EL (cell line): ENCODE measurements at places on chromosomes 5 and 9.

GRCh38 chr9:134342746-134343115 is 16.5 kb downstream of the RXRA start:
- no peak for DNase-seq

DNA sequence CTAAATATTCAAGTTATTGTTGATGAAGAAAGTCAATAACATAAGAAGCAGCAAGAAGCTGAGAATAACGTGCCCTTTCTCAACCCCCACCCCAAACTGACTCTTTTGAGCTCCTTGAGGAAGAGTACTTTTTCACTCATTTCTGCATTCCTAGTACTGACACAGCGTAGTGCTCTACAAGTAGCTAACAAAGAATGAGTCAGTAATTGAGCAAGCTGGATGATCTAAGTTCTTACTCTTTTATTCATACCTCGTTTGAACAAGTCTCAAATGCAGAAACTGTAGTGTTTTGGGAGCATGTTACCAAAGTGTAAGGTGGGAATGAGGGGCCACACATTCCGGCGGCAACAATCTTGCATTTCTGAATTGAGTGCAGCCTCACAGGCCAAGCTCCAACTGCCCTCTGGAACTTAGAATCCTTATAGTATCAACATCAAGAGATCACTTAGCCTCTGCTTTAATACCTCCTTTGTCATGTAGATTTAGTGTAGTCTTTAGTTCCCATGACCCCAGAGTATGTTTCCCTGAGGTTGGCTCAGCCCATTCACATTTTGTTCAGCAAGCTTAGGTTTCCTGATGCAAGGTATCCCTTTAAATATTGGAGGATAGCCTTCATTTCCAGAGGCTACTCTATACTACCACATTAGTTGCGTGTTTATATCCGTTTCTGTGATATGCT is 152.0 kb downstream of the PRR16 start:
- peak; percentile 83 for DNase-seq

DNA sequence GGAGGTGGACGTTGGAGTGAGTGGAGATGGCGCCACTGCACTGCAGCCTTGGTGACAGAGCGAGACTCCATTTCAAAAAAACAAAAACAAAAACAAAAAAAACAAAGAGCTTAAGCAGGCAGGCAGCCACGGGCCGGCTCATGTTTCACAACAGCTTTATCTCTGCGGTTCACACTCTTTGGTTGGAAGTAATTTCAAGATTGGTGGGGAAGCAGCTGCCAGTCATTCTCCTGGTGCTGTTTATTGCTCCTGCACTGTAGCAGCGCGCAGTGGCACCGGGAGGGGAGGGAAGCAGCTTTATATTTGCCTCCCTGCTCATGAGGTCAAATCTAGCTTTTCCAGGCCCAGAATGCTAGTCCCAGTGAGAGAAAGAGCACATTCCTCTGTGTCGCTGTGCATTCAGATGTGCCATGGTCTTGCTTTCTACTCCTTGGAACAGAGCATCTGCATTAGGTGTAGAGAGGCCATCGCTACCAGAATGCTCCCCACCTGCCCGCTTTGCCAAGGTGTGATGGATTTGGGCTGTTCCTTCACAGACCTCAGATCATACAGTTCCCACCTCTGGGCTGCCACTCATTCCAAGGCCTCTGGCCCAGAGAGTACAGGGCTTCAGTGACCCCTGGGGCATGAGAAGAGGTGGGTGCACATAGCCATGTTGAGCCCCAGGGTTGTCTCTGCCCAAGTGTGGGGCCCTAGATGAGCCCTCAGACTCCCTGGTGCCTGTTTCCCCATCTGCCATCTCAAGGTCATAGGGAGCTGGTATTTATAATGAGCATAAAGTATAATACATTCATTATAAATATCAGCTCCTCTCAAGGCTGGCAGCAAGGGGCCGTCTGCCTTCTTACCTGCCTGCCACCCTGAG is 270.4 kb downstream of the MED10 start:
- DNase-seq, result no peak

DNA sequence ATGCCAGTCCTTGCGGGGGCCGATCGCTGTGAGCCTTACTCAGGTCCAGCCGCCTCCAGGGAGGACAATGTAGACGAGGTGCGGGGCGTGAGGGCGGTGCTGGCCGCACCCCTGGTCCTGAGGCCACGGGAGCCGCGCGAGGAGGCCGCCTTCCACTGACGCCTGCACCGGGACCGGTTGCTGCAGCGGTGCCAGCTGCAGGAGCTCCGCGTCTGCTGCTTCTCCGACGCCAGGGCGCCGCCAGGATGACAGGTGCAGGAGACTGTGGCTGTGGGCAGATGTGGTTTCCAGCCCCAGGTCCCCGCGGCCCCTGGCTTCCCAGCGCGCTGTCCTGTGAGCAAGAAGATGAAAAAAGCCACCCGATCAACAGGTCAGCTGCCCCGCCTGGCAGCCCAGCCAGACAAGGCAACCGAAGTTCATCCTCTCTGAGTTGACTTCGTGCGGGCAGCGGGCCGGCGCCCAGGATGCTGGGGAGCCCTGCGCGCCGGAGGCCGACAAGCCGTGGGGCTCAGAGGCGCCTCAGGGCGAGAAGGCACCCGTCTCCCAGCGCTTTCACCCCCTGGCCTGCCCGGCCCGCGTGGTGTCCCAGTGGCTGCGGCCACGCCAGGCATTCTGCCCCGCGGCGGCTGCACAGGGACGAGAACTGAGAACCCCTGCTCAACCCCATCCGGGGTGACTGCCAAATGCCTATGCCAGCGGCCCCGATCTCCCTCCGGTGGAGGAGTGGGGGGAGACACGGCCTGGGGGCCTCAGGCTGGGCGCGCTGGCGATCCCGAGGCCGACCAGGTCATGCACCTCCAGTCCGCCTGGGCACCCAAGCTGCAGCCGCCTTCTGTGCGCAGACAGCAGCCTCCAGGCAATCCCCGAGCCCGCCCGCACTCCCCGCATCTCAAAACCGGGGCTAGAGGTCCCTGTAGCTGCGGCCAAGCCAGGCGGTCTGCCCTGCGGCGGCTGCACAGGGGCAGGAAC is 43.4 kb upstream of the BICD2 start:
- DNase-seq, result no peak

DNA sequence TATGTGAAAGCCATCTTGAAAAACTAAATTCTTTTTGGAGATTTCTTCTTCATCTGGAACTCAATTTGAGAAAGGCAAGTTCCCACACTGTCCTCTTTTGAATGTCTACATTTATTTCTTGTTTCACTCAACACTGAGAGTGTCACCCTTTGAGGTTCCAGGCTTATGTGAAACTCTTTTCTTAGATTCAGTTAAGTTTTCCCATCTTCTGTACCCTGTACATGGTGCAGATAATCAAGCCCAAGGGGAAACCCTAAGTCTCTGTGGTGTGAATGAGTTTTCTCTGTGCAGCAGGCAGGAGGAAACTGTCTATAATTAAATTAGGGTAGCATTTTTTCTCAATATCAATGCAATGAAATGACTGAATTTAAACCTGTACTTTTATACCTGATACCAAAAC is 72.3 kb upstream of the PRLR start:
- DNase-seq, result no peak

DNA sequence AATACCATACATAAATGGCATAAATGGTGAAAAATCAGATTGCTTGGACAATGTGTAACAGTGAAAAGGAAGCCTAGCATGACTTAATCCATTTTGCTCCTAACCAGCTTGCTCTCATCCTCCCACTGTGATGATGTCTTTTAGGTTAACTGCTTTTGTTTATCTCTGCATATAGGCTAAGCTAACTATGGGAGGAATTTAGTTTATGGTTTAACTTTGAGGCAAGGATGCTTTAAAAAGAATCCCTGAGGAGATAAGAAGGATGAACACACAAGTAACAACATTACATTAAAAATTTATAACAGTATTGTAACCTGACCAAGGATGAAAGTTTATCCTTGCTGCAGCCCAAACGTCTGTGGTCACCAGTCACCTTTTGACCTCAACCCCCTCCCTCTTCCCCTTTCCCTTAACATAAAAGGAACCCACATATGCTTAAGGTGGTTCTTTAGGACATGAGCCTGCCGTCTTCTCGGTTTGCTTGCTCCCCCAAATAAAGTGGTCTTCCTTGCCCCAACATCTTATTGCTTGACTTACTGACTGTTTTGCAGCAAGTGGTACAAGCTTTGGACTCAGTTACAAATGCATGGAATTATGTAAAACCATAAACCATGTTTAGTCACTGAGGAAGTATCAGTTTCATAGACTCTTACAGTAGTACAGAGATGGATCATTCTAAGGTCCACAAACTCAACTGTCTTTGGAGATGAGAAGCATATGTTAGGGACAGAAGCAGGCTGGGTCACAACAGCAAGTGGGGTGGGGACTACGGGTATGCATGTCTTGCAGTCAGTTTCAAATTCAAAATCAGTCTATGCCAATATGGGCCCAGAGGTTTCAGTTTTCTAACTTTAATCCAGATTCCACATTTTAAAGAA is 31.3 kb downstream of the AGXT2 start:
- DNase-seq, result no peak

DNA sequence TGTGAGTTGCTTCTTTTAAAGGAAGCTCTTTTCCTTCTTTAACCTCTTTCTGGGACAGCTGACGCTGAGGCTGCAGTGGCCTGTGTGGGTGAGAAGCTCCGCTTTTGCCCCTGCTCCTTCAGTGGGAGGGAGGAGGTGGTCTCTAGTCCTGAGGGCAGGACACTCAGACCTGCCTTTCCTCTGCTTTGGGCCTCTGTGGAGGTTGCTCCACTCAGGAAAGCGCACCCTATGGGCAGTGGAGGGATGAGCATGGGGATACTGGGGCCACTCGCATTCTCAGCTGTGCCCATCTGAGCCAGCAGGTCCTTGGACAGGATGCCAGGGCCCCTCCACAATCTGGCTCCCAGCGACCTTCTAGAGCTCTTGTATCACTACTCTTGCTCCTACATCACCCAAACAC is 111.5 kb downstream of the NSG2 start:
- DNase-seq, result no peak

DNA sequence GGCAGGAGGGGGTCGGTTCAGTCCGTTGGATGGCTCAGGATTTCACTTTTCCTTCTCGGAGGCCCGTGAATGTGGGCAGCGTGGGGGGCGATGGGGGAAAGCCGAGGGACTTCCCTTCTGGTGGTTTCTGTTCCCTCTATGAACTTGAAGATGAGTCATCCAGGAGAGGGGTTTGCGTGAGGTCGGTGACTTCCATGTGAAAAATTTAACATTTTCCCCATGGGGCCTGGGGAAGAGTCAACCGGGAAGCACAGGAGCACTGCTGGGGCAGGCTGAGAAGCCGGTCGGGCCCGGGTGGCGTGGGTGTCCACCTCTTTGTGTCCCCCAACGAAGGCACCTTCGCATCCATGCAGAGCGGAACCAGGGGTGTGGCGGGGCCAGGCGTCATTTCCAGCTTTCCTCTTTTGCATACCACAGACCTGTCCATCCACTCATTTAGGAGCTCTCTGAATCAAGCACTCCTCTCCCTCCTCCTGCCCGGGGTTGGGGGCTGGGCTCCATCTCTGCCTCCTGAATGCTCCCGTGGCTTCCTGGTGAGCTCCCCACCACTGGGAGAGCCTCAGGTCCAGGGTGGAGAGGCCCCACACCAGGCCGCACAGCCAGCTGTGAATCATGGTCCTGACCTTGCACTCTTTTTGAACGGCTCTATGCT is 68.4 kb downstream of the ANKRD33B start:
- DNase-seq, result peak; percentile 79

GRCh38 chr9:120856700-120857099 is 14.0 kb upstream of the PSMD5 start:
- DNase-seq, result no peak

DNA sequence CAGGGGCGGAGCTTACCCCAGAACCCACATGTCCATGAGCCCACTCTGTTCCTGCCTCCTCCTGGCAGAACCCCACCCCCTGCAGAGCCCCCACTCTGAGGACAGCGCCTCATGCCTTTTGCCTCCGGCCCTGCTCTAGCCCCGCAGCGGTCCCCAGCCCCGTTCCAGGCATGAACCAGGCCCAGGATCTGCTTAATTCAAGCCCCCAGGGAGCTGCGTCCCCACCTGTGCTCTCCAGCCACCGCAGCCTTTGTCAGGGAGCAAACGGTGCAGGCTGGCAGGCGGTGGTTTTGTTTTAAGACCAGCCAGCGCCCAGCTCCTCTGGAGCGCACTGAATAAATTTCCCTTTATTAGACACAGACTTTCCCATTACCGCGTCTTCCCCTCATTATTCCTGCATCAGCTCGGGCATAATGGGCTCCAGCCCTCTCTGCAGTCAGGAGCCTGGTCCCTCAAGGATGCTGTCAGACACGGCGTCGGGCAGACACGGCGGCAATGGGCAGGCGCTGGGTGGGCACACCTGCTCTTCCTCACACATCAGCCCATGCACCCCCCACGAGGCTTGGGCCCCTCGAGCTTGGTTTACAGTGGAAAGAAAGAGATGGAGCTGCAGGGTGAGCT is 137.6 kb downstream of the OLFM1 start:
- no peak for DNase-seq

GRCh38 chr9:28820741-28821140 is 1247.5 kb upstream of the C9orf72 start:
- no peak for DNase-seq

GRCh38 chr5:178141550-178141949 is 10.7 kb downstream of the RMND5B start:
- DNase-seq, result no peak

DNA sequence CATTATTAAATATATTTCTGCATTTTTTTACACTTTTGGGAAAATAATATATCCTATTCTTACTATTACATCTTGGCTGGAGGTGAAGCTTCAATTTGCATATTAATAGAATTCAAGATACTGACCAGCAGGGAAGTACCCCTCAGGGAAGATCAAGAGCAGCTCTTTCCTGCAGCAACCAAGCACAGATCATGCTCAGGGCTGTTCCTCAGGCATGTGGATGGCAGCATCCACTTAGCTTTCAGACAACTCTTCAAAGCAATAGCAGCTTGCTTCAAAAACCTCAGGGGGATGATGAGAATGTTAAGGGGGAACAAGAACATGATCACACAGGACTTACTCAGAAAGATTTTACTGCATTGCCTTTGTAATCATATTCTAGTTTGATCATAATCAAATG is 731.8 kb downstream of the SEMA5A start:
- no peak for DNase-seq
